Frontal cortex (tissue), 4 donors: ENCODE measurements at places on chromosomes 16 and 17. TPM values are rescaled to one million over a fixed set of nuclear protein-coding genes. Genes with fewer than 3 reads are reported as not detected.

PLCD3 gene
- 0.82 TPM for total RNA-seq

DNA sequence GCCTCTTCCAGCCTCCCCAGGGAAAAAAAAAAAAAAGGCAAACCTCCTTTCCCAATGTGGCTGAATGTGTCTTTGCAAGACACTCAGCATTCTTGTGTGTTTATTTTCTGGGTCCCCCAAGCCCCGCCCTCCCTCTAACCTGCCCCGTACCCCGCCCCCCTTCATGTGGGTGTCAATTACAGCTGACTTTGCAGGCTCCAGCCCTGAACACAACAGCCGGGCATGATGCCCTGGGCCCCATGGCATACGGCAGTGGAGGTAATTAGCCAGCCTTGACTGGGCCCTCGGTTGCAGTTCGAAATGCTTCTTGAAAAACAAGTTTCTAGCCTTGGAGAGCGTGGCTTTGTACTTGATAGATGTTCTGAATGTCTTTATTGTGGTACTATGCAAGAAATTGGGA is 354.7 kb upstream of the RBFOX1 start:
- DNase-seq = no peak

DNA sequence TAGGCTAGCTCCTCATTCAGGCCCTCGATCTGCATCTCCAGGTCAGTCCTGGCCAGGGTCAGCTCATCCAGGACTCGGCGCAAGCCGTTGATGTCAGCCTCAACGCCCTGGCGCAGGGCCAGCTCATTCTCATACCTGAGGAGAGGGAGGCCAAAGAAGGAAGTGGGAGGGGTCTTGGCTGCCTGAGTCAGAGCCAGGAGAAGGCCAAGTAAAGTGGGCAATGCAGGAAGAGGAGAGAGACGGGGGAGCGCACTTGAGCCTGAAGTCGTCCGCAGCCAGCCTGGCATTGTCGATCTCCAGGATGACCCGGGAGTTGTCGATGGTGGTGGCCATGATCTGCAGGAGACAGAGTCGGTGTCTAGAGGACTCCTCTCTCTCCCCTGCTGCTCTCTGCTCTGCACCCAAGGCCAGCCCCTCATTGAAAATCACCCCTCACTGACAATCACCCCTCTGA is 1.8 kb downstream of the KRT15 start:
- DNase-seq = no peak

TAC4 gene
- not detected for total RNA-seq

DNA sequence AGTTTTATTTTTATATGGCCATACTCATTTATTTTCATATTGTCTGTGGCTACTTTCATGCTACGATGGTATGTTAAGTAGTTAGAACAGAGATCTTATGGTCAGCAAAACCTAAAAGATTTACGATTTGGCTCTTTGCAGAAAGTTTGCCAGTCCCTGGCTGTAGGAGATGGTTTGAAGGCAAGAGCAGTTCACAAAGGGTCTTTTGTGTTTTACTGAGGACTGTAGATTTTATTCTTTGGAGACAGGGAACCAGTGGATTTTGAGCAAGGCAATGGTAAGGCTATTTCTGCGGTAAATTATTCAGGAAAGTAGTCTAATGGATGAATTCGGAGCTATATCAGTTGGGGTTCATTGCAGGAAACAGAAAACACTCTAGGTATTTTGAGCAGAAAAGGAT is 90.7 kb downstream of the WWP2 start:
- no peak for DNase-seq

PRKCB gene
- 49.3 TPM for total RNA-seq

DNA sequence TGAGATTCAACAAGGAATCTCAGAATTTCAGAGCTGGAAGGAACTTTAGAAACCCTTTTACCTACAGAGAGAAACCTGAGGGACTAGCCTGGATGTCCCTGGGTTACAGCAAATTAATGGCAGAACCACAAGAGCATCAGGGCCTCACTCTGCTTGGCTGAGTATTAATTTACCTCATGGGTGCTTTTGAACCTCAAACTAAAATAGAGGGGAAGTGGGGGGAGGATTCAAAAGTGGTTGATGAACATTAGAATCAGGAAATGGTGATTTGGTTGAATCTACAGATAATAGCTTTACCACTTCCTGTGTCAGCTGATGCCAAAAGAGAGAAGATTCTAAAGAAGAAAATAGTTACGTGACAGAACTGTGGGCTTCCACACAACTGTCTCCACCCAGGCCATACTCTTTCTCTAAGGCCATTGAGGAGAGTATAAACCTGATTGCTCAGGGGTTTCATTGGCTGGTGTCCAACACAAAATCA is 11.3 kb upstream of the SKAP1 start:
- no peak for DNase-seq

- no peak for DNase-seq
These were observed 131.7 kb downstream of the SHISA6 start for GRCh38 chr17:11372692-11373091.

ENKD1 gene
- 9.4 TPM for total RNA-seq

GRCh38 chr17:73973586-73974409 is 229.7 kb upstream of the RPL38 start:
- DNase-seq = no peak

- DNase-seq = no peak
These were observed 14.4 kb upstream of the MYLK3 start for GRCh38 chr16:46762583-46762982.

GJC1 gene
- total RNA-seq = 76.2 TPM

- DNase-seq = peak; percentile 26
These were observed 45.8 kb downstream of the VPS35L start for GRCh38 chr16:19601083-19601976.

PDIA2 gene
- total RNA-seq = 11.4 TPM

DNA sequence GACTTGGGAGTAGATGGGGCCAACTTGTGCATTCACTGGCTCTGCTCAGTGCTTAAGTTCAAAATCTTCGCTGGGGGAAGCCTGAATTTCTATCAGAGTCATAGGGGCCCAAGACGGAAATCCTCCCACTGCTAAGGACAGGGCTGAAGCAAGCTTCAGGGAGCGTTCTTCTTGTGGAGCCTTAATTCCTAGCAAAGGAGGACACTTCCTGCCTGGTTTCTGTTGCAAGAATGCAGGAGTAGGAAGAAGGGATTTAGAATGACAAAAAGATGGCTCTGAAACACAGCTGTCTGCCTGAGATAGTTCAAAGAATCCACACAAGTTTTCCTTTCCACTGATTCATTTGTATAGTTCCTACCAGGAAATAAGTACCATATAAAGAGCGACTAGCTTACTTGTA is 26.4 kb downstream of the PSME3IP1 start:
- DNase-seq = no peak

DNA sequence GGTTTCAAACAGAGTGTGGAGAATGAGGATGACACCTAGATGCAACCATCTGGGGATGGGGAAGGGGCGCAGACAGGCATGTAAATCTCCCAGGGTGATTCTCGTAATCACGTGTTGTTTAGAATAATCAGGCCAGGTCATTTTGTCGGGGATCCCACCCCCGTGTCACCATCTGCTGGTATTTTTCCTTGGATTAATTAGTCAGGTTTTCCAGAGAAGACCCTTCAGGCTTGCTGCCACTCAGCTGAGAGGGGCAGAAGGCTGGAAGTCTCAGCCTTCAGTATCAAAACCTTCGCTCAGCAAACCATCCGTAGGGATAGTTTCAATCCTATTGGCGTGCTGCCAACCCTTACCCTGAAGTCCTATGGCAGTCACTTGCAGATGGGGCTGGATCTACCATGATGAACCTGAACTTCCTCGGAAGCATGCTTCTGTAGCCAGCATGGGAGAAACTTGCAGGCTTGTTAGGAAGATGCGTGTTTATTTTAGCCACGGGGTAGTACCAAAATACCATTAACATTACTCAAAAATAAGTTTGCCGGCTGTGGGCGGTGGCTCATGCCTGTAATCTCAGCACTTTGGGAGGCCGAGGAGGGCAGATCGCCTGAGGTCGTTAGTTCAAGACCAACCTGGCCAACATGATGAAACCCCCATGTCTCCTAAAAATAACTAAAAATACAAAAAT is 7.5 kb upstream of the ADCY9 start:
- no peak for DNase-seq

- no peak for DNase-seq
These were observed 93.3 kb downstream of the CMIP start for GRCh38 chr16:81537721-81538561.

DNA sequence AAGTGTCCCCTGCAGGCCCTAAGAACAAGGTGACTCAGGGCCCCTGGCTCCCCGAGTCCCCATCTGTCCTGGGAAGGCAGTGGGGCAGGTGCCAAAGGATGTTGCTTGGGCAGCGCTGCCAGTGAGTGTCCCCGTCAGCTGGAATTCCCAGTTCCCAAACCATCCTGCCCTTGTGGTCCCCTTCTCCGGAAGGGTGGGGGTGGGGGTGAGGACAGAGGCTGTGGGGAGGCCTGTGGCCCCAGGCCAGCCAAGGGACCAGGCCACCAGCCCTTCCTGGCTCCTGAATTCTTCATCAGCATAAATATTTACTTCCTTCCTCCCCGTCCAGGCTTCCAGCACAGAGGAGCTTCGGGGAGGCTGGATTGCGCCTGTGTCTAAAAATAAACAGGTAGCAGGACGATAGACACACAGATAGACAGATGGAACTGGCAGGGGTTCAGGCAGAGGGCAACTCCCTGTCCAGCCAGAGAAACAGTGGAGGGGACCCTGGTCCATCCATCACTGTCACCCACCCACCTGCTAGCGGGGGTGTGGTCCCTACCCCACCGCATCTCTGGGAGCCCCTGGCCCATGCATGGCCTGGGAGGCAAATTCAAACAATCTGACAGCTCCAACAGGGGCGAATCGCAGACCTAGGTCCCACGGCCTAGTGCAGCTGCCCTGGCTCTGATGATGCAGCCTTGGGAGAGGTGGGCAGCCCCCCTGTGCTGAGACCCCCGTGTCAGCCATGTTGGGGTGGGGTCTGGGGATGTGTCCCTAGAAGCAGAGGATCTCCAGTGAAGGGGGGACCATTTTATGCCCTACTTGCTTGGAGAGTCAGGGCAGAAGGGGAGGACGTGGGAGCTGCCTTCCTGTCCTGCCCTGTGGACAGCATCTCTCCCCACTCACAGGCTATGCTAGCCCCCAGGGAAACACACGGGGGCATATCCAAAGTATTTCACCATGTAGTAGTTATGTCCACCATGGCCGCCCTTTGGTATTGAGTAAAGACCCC is 13.2 kb downstream of the GLIS2 start:
- DNase-seq = no peak

DNA sequence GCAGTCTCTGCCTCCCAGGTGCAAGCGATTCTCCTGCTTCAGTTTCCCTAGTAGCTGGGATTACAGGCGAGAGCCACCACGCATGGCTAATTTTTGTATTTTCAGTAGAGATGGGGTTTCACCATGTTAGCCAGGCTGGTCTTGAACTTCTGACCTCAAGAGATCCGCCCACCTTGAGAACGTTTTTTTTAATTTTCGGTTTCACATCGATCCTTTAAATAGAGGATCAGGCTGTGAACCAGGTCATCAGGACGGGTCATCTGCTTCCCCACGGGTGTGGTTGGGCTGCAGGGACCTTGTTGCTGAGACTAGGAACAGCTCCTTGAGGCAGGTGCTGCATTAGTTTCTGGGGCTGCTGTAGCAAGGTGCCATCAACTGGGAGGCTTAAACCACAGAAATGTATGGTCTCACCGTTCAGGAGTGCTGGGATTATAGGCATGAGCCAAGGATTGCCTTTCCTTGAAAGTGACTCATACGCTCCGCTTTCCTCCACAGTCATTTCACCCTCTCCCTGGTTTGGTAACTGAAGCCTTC is 7.9 kb upstream of the NAGPA start:
- no peak for DNase-seq

DNA sequence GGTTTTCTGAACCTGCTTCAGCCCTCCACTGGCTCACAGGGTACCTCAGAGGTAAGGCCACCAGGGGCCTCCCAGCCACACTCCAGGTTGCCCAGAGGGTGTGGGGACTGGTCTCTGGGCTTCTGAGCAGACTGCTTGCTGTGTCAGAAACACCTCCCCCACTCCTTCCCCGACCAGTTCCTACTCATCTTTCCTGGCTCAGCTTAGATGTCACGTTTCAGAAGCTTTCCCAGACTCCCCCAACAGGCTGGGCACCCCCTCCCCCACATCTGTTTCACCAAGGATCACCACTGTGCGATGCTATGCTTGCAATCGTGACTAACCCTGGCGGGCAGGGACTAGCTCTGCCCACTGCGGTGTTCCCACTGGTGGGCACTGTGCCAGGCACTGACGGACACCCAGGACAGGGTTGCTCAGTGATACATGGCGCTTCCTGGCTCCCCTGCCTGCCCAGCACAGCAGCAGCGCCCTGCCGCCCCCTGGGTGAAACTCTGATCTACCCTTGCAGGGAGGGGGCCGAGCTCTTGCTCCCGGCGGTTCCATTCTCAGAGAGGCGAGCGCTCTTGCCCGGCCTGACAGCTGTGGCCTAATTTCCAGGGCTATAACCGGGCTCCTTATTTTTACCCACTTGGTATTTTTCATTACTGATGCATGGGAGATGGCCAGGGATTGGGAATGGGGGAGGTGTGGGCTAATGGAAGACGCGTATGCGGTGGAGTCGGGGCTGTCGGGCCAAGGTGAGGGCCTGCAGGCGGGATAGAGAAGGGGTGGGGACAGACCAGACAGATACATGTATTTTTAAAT is 29.4 kb upstream of the MTSS2 start:
- DNase-seq = no peak

GRCh38 chr16:12700161-12700560 is 103.5 kb downstream of the CPPED1 start:
- DNase-seq = no peak

CDK5R1 gene
- total RNA-seq = 271 TPM

- DNase-seq = no peak
These were observed 11.7 kb downstream of the ANKRD11 start for GRCh38 chr16:89478576-89479221.

GRCh38 chr17:41824086-41824485 is 11.3 kb downstream of the FKBP10 start:
- DNase-seq = no peak

FOXN1 gene
- total RNA-seq = not detected

NAGS gene
- total RNA-seq = 0.41 TPM

- no peak for DNase-seq
These were observed 3.9 kb upstream of the RBL2 start for GRCh38 chr16:53430363-53430762.

HBM gene
- 29.3 TPM for total RNA-seq

DNA sequence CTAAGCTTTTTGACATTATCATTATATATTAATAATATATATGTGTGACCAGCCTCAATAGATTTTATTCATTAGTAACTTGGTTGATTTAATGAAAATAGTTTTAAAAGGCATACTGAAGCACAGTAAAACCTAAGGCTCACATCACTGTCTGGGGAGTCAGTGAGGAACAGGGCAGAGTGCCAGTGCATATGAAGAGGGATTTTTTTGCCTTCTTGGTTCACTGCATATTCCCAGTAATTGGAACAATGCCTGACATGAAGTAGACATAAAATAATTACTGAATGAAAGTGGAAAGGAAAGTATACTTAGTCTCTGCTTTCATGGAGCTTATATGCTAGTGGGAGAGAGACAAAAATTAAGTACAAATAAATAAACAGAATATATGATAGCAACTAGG is 81.1 kb downstream of the FTO start:
- DNase-seq = no peak

DNA sequence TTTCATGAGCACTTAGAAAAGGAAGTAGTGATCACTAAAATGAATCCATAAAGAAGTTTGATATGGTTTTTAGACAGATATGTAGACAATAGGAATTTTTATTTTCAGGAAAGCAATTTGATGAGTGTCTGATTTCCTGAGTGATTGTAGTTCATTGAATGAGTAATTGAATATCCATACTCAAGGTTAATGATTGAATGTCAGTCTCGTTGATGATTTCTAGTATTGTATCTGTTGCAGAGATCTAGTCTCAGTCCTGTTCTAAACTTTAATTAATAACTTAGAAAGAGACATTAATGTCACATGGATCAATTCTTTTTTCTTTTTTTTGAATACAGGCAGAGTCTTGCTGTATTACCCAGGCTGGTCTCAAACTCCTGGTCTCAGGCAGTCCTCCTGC is 78.3 kb downstream of the NLK start:
- DNase-seq = no peak

NT5C gene
- 20.8 TPM for total RNA-seq
